ENCODE measurements at places on chromosomes 7 and 10. TPM values are rescaled to one million over a fixed set of nuclear protein-coding genes. Genes with fewer than 3 reads are reported as not detected.

The RASSF4 gene
- polyA plus RNA-seq = 28.2 TPM

The ASZ1 gene
- polyA plus RNA-seq = 18.4 TPM

The GNGT1 gene
- not detected for polyA plus RNA-seq

The TMEM178B gene
- polyA plus RNA-seq = 2.0 TPM

The MUC3A gene
- polyA plus RNA-seq = 1.5 TPM

The TBC1D12 gene
- polyA plus RNA-seq = 22.3 TPM

The DYNC1I1 gene
- 3.7 TPM for polyA plus RNA-seq

The GPER1 gene
- polyA plus RNA-seq = 3.5 TPM

The ITIH5 gene
- 28.0 TPM for polyA plus RNA-seq

The PIK3AP1 gene
- 6.5 TPM for polyA plus RNA-seq

The PPIA gene
- polyA plus RNA-seq = 918 TPM

The FAM25C gene
- not detected for polyA plus RNA-seq

The NPFFR1 gene
- 2.6 TPM for polyA plus RNA-seq

The OPN1SW gene
- not detected for polyA plus RNA-seq

The KMT2E gene
- 21.1 TPM for polyA plus RNA-seq

The VSTM2A gene
- 1.6 TPM for polyA plus RNA-seq

The SPDYE18 gene
- 12.0 TPM for polyA plus RNA-seq

The FOXP2 gene
- polyA plus RNA-seq = 3.8 TPM

The MAD1L1 gene
- 63.1 TPM for polyA plus RNA-seq

The CALML3 gene
- polyA plus RNA-seq = 1.5 TPM

The NOLC1 gene
- 46.6 TPM for polyA plus RNA-seq

The WEE2 gene
- 0.20 TPM for polyA plus RNA-seq

The C7orf33 gene
- not detected for polyA plus RNA-seq

The SPDYE3 gene
- 3.9 TPM for polyA plus RNA-seq

The CYP2W1 gene
- polyA plus RNA-seq = 0.61 TPM

The SMKR1 gene
- 231 TPM for polyA plus RNA-seq

The FAM131B gene
- polyA plus RNA-seq = 1.2 TPM

The VIPR2 gene
- 2.5 TPM for polyA plus RNA-seq

The TMEM72 gene
- 3.0 TPM for polyA plus RNA-seq

The NAT16 gene
- 0.26 TPM for polyA plus RNA-seq

Measured in testis (tissue), 5 donors.